Stimulated activated CD4-positive, alpha-beta T cell treated with anti-CD3 and anti-CD28 coated beads, TNF-alpha, amount 100 ng/mL, for 4 hours (primary cell): ENCODE measurements at places on chromosomes 12 and 14.
A peak's percentile ranks its signal among the peaks of the same experiment; 100 is the strongest.

DNA sequence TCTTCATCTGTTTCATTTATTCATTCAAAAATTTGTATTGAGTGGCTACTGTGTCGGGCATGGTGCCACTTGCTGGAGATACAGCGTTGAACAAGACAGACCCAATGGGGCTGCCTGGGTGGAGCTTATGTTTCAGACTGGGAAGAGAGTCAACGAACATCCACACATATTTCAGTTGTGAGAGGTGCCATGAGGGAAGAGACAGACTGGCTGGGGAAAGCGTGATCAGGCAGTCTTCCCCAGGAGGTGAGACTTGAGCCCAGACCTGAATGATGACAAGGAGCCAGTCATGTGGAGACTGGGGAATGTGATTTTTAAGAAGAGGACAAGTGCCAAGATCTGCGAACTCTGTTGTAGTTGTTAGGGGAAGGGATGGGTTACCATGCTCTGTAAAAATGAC is 12.2 kb downstream of the BICD1 start:
- no peak for DNase-seq

- no peak for DNase-seq
Measured at GRCh38 chr12:12482959-12483358, 79.7 kb downstream of the DUSP16 start.

GRCh38 chr12:111322336-111323250 is 46.3 kb downstream of the PHETA1 start:
- no peak for DNase-seq

DNA sequence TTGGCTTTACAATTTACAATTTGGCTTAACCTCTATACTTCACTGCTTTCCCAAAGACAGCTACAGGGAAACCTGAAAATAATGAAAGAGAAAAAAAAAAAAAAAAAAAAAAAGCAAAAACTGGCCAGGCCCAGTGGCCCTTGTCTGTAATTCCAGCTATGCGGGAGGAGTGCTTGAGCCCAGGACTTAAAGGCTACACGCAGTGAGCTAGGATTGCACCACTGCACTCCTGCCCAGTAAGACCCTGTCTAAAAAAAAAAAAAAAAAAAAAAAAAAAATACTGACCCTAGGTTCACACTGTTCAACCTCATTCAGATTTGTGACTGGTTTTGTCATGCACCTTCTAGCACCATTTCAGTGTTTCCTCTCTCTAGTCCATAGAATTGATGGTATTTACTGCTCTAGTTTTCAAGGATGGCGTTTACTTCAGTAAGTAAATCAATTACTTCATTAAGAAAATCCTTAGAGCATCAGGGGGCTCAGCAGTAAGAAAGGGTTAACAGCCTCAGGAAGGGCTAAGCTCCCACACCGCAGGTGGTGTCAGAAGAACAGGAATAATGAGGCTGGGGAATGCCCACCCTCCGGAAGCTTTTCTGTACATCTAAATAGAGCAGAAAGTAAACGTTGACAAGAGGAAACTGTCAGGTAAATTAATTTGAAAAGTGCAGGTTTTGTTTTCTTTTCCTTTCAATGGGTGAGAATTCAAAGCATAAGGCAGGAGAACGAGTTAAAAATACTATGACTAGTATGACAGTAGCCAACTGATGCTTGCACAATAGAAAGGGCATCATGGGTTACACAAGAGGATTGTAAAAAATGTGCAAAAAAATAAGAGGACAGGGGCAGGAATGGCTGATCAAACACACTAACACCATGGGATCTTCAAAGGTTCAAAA is 115.0 kb upstream of the MDM1 start:
- no peak for DNase-seq

DNA sequence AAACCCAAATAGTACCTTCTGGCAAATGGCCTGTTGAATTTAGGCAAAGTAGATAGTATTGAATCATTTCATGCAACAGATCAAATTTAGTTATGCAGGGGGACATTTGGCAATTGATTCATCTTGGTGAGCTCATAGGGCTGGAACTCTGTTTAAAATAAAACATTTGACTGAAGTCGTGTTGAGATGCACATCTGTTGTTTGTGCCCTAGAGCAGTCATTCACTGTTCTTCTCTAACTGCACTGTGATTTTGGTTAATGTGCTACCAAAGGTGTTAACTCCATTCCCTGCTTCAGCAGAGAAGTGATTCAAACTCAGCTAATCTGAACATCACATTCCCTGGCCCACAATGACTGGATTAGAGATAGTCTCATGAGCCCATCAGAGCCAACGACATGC is 44.0 kb upstream of the CSRP2 start:
- no peak for DNase-seq

DNA sequence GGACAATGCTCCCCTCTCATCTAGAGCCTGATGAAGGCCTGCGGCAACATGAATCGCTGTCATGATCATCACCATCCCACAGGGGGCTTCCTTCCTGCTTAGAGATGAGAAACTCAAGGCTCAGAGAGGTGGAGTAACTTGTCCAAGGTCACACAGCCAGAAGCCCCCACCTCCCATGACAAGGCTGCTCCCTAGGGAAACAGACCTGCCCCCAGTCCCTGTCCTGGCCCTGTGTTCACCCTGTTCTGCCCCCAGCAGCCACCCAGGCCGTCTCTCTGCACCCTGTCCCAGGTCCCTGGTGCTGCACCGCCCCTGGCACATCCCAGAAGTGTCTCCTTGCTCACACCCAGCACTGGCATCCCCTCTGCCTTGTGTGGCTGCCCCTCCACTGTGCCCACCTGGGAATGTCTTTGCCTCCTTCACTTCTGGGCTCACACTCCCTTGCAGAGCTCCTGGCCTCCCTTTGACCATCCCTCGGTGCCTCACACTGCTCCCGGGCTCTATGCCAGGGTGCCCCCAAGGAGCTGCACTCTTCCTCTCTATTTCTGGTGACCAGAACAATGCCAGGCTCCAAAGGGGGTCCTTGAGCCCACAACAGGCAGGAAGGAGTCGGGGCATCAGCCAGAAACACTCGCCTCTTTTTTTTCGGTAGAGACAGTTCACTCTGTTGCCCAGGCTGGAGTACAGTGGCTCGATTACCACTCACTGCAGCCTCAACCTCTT is 70.5 kb downstream of the BCL11B start:
- DNase-seq = no peak

- DNase-seq = no peak
Measured at GRCh38 chr12:103457471-103457870, 38.3 kb downstream of the C12orf42 start.

GRCh38 chr14:32005628-32006027 is 71.5 kb upstream of the ARHGAP5 start:
- DNase-seq = no peak

DNA sequence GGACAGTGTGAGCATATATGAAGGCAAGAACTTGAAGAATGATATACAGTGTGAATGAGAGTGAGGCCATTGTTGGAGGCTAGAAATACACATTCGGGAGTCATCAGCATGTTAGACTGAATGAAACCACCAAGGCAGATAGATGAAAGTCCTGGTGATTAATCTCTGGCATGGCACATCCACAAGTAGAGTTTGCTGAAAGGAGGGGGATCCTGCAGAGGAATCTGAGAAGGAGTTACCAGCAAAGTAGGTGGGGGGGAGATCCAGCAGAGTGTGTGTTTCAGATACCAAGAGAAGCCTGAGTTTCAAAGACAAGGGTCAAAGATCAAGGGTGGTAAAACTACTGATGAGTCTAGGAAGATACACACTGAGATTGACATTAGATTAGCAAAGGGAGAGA is 426.7 kb upstream of the DCN start:
- no peak for DNase-seq

- DNase-seq = no peak
Measured at GRCh38 chr12:123960856-123961255, 11.8 kb downstream of the CCDC92 start.

- peak; percentile 26 for DNase-seq
Measured at GRCh38 chr14:70821584-70822529, 12.5 kb upstream of the MAP3K9 start.

GRCh38 chr12:114776731-114777442 is 92.9 kb upstream of the TBX3 start:
- no peak for DNase-seq

GRCh38 chr14:105258846-105259245 is 10.5 kb downstream of the BTBD6 start:
- DNase-seq = no peak
